ENCODE measurements at places on chromosomes 4 and X.

GRCh38 chr4:2587213-2587823 is 50.9 kb downstream of the FAM193A start:
- no peaks in the 10 kb centered on the region for H3K27me3 ChIP-seq
- H3K27ac ChIP-seq, result no peak overlapping the region

GRCh38 chr4:2702361-2702760 is 53.8 kb downstream of the TNIP2 start:
- no peaks in the 10 kb centered on the region for H3K4me1 ChIP-seq
- H3K36me3 ChIP-seq, result peaks cover 82% of the 10 kb centered on the region
- no peak overlapping the region for H3K4me3 ChIP-seq
- no peak for DNase-seq
- no peak overlapping the region for H3K27ac ChIP-seq

- no peaks in the 10 kb centered on the region for H3K4me1 ChIP-seq
- H3K36me3 ChIP-seq, result peaks cover 4% of the 10 kb centered on the region
- H3K4me3 ChIP-seq, result no peak overlapping the region
- H3K27ac ChIP-seq, result no peak overlapping the region
- peak; percentile 34 for DNase-seq
These were observed 113.0 kb downstream of the ARX start for GRCh38 chrX:24902806-24903205.

DNA sequence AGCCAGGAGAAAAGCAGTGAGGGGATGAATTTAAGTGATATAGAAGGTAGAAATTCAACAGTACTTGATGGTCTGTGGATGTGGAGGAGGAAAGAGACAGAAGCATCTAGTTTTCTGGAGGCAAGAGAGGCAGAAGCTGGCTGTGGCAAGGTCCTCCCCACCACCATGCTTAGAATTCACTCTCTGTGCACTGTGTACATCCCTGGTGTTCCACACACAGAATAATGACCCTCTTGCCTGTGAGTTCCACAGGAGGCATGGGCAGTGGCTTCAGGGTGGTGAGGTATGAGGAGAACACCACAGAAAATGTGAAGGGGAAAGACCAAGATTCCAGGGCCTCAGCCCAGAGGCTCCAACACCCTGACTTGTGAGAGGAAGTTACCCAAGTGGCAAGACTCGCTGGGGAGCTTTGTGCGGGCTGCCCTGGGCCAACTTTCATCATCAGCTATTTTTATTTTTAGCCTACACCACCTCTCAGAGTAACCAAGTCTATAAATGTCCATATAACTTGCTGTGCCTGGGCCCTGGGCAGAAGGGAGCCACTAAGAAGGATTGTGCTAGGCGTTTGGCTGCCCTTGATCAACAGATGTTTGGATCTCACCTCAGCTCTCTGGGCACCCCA is 7.8 kb upstream of the INTS6L start:
- H3K27ac ChIP-seq, result no peak overlapping the region
- no peaks in the 10 kb centered on the region for H3K4me1 ChIP-seq
- H3K27me3 ChIP-seq, result peaks cover 27% of the 10 kb centered on the region
- no peaks in the 10 kb centered on the region for H3K36me3 ChIP-seq
- no peak overlapping the region for H3K4me3 ChIP-seq

DNA sequence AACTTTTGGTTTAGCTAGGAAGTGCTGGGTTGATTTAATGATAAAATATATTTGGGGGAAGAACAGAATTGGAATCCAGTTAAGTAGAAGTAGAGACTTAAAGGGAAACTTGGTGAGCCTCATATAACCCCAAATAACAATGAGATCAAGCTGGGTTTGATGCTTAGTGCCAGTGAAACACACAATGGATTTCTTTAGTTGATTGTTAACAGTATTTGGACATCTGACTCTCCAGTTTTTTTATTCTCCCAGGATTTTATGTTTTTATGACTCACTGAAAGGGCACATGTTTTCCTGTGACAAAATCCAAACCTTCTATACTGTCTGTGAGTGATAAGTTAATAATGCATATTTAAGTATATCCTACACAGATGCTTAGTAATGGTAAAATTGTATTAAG is 2.7 kb upstream of the NEUROG2 start:
- DNase-seq, result no peak
- H3K4me1 ChIP-seq, result peaks cover 26% of the 10 kb centered on the region
- H3K27ac ChIP-seq, result no peak overlapping the region
- H3K27me3 ChIP-seq, result peaks cover 72% of the 10 kb centered on the region

DNA sequence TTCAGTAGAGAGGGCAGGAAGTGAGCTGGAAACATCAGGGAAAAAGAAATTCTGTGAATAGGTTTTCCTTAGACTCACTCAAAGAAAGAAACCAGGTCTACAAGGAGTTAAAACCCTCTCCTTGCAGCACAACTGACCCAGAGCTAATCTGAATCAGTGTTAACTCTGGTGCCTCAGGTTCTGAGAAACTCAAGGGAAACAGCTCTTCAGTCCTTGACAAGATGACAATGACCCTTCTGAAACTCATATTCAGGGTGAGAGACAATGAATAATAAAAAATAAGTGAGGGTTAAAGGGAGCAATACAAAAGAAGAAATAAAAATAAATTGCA is 903.6 kb downstream of the STPG2 start:
- H3K27me3 ChIP-seq, result no peaks in the 10 kb centered on the region
- H3K27ac ChIP-seq, result no peak overlapping the region
- H3K4me3 ChIP-seq, result no peak overlapping the region
- DNase-seq, result no peak
- H3K36me3 ChIP-seq, result no peaks in the 10 kb centered on the region

GRCh38 chr4:180086480-180087190 is 2156.6 kb upstream of the TENM3 start:
- H3K4me1 ChIP-seq, result no peaks in the 10 kb centered on the region
- H3K4me3 ChIP-seq, result no peak overlapping the region
- no peak for DNase-seq
- H3K27ac ChIP-seq, result no peak overlapping the region

GRCh38 chr4:19945501-19945900 is 306.2 kb upstream of the SLIT2 start:
- H3K4me3 ChIP-seq, result peak overlapping the region; percentile 39
- peak overlapping the region; percentile 76 for H3K27ac ChIP-seq
- H3K36me3 ChIP-seq, result peaks cover 5% of the 10 kb centered on the region
- no peak for DNase-seq
- H3K4me1 ChIP-seq, result peaks cover 39% of the 10 kb centered on the region

GRCh38 chrX:54386314-54386713 is 28.5 kb upstream of the WNK3 start:
- H3K4me1 ChIP-seq, result no peaks in the 10 kb centered on the region
- no peak overlapping the region for H3K27ac ChIP-seq
- H3K27me3 ChIP-seq, result no peaks in the 10 kb centered on the region
- H3K36me3 ChIP-seq, result no peaks in the 10 kb centered on the region
- H3K4me3 ChIP-seq, result no peak overlapping the region

DNA sequence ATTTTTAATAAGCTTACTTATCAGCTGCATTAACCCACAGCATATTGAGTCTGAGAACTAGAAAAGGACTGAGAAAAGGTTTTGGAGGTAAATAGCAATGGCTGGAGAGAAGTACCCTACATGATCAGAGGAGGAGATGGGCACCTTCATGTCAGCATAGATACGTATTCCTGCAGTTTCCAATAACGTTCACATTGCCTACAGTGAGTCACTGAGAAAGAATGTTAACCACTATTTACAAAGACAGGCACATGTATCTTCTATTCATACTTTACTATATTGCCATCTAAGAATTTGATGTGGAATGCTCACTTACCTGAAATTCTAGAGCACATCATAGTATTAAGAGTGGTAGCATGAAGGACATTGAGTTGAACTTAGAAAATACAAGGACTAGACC is 92.5 kb downstream of the TLL1 start:
- H3K36me3 ChIP-seq, result peaks cover 6% of the 10 kb centered on the region
- peak; percentile 41 for DNase-seq
- no peaks in the 10 kb centered on the region for H3K27me3 ChIP-seq
- peak overlapping the region; percentile 78 for H3K27ac ChIP-seq
- peaks cover 21% of the 10 kb centered on the region for H3K4me1 ChIP-seq

- peaks cover 5% of the 10 kb centered on the region for H3K4me1 ChIP-seq
- H3K4me3 ChIP-seq, result no peak overlapping the region
- H3K36me3 ChIP-seq, result peaks cover 3% of the 10 kb centered on the region
- no peaks in the 10 kb centered on the region for H3K27me3 ChIP-seq
- no peak overlapping the region for H3K27ac ChIP-seq
These were observed 59.1 kb downstream of the SCFD2 start for GRCh38 chr4:53306729-53307128.

GRCh38 chr4:164261831-164262230 is 492.1 kb upstream of the SMIM31 start:
- H3K27ac ChIP-seq, result no peak overlapping the region
- no peaks in the 10 kb centered on the region for H3K36me3 ChIP-seq
- no peaks in the 10 kb centered on the region for H3K27me3 ChIP-seq
- H3K4me3 ChIP-seq, result no peak overlapping the region

All from MCF 10A (cell line).